ENCODE measurements at places on chromosomes 16 and 17. TPM values are rescaled to one million over a fixed set of nuclear protein-coding genes. Genes with fewer than 3 reads are reported as not detected.

Gene TBX21
- not detected for total RNA-seq

Gene FSCN2
- 2.4 TPM for total RNA-seq

Gene SLC5A2
- total RNA-seq = 0.11 TPM

Gene NXPH3
- total RNA-seq = 0.26 TPM

Gene CMTM3
- total RNA-seq = 9.5 TPM

Gene PMP22
- total RNA-seq = 51.0 TPM

Gene RHBDL1
- total RNA-seq = 1.7 TPM

- no peak for DNase-seq
Observed at GRCh38 chr16:75445298-75445697, 12.0 kb upstream of the CFDP1 start.

GRCh38 chr16:15490123-15490711 is 55.8 kb downstream of the BMERB1 start:
- DNase-seq = no peak

DNA sequence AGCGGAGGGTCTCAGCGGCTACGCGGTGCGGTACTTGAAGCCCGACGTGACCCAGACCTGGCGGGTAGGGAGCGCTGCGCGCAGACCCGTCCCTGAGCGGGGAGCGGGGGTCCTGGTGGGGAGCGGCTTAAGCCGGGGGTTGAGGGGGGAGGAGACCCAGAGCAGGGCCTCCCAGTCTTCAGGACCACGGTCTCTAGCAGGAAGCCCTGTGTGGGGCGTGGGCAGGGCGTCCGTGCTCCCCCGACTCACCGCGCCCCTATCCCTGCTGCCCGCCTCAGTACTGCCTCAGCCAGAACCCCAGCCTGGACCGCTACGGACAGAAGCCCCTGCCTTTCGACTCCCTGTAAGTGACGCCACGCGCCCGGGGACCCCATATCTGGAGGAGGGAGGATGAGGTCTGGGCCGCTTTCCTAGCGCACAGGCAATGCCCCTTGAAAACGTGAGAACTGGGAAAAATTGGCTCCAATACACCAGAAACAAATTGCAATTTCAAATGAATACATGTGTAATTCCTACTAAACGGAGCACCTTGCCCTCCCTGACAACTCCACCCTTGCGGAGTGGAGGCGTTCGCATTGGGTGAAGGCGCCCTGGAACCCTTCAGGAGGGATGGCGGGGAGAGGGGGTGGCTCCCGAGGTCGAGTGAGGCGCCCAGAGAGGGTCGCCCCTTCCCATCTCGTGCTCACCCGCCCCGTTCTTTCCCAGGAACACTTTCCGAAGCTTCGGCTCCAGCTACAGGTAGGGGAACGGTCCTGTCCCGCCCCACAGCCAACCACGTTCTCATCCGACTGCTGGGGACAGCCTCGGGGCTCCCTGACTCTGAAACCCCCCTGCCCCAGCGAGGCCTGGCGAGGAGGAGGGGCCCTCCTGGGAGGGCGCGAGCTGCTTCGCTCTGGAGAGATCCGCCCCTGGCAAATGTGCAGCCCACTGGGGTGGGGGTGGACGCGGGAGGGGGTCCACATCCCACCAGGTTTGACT is 14.6 kb upstream of the CNGB1 start:
- no peak for DNase-seq

DNA sequence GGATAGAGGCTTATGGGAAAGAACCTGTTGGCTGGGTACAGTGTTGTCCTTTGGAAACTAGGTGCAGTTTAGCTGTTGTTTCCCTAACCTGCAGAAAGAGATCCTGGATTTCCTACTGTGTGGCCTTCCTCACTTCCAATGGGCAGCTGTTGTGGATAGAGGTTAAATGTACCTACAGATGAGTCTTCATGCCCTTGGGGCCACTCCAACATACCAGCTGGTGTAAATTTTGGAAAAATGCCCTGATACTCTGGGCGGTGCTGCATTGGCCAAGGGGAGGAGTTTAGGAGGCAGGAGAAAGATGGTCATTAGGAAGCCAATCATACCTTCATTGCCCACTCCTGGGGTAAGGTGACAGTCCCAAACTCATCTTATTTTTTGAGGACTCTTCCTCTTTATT is 70.2 kb downstream of the SNX11 start:
- DNase-seq = peak; percentile 51

- DNase-seq = no peak
Observed at GRCh38 chr16:49921106-49921505, 65.2 kb upstream of the ZNF423 start.

- DNase-seq = no peak
Observed at GRCh38 chr16:12152740-12153139, 176.2 kb downstream of the SNX29 start.

DNA sequence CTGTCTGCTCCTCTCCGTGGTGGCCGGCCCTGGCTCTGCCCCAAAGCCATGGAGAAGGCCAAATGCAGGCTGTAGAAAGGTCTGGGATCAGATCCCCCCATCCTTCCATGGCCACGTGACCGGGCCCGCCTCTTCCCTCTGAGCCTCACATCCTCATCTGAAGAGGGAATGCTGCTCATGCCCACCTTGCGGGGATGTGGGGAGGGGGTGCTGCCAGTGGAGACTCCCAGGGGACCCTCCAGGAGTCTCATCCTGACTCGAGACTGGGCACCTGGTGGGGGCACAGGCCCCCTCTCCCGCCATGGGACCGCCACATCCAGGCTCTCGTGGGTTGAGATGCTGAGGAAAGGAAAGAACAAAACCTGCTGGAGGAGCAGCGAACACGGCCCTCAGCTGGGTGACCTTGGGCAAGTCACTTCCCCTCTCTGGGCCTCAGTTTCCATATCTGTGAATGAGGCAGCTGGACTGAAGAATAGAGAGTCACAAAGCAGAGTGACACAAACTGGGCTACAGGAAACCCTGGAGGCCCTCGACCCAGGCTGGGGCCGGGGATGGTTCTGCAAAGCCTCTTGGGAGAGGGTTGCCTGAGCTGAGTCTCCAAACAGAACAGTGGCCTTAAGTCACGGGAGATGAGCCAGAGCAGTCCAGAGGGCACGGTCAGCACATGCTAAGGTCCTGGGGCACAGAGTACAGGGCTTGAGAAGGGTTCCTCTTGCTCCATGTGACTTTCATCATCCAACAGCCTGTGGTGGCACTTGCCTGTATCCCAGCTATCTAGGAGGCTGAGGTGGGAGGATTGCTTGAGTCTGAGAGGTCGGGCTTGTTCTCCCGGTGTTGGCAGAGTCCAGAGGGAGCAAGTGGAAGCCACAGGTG is 30.1 kb downstream of the SOCS1 start:
- no peak for DNase-seq

DNA sequence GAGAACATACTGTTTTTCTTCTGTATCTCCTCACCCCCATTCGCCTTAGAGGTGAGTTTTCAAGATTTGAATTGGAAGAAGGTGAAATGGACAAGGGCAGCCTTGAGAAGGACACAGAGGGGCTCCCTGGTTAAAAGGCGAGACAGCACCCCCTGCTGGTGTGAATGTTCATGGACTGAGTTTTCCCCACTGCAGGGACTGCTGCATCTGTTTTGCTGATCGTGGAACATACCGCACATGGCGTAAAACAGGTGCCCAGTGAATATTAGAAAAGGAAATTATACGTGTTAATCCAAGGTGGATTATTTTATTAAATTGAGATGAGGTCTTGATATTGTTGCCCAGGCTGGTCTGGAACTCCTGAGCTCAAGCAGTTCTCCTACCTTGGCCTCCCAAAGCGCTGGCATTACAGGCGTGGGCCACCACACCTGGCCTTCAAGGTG is 54.5 kb downstream of the NDE1 start:
- DNase-seq = peak; percentile 73

DNA sequence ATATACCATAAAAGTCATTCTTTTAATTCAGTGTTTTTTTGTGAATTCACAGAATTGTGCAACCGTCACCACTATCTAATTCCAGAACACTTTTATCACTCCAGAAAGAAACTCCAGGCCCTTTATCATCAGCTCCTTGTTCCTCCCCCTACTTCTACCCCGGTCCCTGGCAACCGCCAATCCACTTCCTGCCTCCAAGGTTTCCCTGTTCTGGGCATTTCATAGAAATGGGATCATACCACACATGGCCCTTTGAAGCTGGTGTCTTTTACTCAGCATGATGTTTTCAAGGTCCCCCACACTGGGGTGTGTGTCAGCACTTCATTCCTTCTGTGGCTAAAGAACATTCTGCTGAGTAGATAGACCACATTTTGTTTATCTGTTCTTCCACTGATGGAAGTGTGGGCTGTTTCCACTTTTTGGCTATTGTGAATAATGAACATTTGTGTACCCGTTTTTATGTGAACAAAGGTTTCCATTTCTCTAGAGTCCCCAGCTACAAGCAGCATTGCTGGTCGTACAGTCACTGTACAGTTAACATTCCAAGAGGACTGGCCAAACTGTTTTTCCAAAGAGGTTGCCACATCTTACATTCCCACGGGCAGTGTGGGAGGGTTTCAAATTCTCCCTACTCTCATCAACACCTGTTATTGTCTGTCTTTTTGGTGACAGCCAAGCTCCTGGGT is 75.8 kb upstream of the ZNF469 start:
- DNase-seq = no peak

GRCh38 chr16:87342978-87343752 is 26.0 kb upstream of the C16orf95 start:
- no peak for DNase-seq

- DNase-seq = no peak
Observed at GRCh38 chr16:73711406-73712080, 585.1 kb upstream of the PSMD7 start.

DNA sequence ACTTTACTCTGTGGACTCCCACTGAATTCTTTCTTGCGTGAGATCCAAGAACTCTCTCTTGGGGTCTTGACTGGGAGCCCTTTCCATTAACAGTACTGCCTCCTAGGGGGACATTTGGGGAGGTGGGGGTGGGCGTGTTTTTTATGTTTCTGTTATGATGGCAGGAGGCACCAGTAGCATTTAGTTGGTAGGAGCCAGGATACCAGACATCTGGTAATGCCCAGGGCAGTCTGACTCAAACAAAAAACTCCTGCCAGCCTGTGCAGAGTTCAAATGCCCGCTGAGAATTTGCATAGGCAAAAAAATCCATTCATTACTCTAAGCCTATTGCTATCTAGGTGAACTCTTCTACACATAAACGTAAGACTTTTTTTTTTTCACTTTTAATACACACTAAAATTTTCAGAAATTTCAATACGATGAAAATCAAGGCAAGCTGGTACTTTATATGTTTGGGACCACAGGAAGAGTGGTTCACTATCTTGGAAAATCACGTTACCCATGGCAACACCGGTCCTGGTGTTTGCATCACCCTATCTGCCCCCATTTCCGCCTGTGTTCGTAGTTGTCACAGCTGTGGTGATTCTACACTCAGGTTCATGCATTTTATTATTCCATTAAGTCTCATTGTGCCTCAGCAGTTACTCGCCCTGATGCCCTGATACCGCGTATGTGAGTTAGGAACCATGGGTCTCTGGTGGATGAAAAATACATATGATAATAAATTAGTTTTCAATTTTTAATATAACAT is 121.1 kb upstream of the XYLT1 start:
- DNase-seq = no peak

DNA sequence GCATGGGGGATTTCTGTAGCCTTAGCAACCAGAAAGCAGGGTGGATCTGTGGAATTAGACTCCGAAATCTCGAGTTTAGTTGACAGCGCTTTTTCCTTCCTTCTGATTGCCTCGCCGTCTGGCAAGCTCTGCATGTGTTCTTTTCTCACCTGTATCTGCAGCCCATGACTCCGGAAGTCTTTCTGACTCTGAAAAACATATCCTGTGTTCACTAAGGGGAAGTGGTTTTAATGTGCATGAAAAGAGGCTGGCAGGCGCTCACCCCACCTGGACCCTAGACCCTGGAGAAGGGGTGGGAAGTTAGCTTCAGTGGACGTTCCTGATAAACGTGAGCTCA is 158.5 kb downstream of the RPTOR start:
- no peak for DNase-seq

GRCh38 chr16:2458887-2459646 is 842 bp upstream of the TEDC2 start:
- DNase-seq = peak; percentile 1

DNA sequence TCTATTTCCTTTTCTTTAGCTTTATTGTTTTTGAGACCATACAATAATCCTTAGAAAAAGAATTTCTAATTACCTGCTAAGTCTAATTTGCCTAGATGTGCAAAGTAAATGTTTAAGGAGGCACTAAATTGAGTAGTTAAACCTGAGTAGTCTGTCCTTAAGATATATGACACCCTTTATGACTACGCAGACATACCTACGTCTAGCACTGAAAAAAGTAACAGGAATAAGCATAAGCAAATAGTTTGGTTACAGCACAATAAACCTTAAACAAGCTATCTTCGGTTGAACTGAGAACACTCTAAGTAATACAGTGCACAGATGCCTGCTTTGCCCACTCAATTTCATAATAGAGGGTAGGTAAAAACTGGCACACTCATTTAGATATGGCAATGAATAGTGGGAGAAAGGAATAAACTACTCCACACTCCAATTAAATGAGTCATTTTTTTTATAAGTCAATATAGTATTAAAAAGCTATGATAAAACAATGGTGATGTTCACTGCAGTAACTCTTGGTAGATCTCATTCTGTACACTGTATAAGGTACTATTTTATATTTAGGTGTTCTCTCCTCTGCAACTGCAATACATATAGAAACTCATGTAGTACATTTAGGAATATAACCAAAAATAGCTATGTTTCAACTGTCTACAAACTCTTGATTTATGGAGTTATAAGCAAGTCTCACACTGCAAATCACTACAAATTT is 19.7 kb upstream of the INTS2 start:
- DNase-seq = peak; percentile 35

DNA sequence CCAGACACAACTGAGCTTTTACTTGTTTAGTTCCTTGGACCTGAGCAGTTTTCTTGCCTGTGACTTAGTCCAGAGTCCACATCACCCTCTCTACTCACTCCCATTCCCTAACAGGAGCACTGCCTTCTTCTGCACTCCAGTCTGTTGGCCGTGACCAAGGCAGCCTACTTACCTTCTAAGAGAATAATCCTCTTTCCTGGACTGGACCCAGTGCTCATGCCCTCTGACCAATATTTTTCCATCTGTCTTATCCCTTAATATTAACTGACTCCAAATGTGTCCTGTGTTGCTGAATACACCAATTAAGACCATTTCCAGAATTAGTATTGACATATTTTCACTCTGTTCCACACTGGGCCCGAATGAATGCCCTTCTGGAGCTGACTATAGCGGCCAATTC is 681.0 kb upstream of the KIF2B start:
- DNase-seq = no peak

GRCh38 chr17:48626245-48627117 is at the start of gene HOXB9:
Gene HOXB9 (minus strand): TSS chr17:48626358. CDS start chr17:48626269, 89 bp downstream.
- peak; percentile 65 for DNase-seq

DNA sequence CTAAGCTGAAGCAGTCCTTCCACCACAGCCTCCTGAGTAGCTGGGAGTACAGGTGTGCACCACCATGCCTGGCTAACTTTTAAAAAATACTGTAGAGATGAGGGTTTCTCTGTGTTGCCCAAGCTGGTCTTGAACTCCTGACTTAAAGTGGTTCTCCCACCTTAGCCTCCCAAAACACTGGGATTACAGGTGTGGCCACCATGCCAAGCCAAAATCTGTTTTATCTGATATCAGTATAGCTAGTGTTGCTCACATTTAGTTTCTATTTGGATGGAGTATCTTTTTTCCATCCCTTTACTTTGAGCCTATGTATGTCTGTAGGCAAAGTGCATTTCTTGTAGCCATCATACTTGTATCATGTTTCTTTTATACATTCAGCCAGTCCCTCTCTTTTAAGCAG is 82.1 kb downstream of the BCAS3 start:
- DNase-seq = no peak

GRCh38 chr17:56186222-56186786 is 33.0 kb downstream of the ANKFN1 start:
- peak; percentile 9 for DNase-seq

- peak; percentile 88 for DNase-seq
Observed at GRCh38 chr17:49762151-49762941, 1.6 kb downstream of the FAM117A start.
